Choroid plexus epithelial cell (primary cell): ENCODE measurements at places on chromosomes 5 and 9.

GRCh38 chr9:19931098-19931890, 142.5 kb upstream of the SLC24A2 start:
- DNase-seq: no peak

DNA sequence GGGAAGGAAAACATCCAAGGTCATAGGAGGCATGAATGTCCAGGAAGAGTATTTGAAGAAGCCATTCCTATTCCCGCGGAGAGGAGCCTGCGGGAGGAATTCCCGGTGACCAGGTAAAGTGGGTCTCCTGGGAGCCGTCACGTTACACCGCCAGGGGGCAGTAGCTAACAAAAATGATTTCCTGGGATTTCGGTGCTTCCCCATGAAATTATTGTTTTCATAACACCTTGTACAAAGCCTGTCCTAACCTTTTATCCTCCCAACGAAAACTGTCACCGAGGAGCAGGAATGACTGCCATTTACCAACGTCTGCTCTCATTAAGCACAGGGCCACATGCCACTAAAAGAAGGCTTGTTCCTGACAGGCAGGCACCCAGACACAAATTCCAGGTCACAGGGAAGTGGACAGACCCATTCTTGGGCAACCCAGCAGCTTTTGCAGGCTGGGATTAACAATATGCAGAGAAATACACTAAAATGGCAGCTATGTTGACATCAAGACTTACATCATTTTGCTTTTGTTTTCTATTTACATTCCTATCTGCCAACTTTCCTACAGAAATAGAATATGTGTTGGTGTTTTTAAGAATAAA, 41.2 kb upstream of the CTSL start:
- peak; percentile 54 for DNase-seq

GRCh38 chr5:171783051-171783450, 2.6 kb upstream of the SMIM23 start:
- peak; percentile 36 for DNase-seq

- peak; percentile 41 for DNase-seq
These were observed 10.5 kb upstream of the IPPK start for GRCh38 chr9:92680166-92681119.

- DNase-seq: peak; percentile 93
These were observed 79.1 kb downstream of the ZNF618 start for GRCh38 chr9:113955076-113955752.

- DNase-seq: no peak
These were observed 273.0 kb upstream of the CTNND2 start for GRCh38 chr5:12177225-12177624.

DNA sequence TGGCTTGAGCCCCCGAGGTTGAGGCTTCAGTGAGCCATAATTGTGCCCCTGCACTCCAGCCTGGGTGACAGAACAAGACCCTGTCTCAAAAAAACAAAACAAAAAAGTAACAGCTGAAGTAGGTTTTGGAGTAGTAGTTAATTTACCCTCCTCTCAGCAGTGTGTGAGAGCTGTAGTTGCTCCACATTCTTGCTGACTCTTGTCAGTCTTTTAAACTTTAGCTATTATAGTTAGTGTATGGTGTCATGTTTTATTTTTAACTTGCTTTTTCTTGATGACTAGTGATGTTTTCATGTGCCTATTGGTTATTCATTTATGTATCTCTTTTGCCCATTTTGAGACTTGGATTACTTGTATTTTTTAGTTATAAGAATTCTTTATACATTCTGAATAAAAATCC, 52.9 kb upstream of the DHFR start:
- DNase-seq: peak; percentile 13
